ENCODE measurements at places on chromosomes 3 and 15.

DNA sequence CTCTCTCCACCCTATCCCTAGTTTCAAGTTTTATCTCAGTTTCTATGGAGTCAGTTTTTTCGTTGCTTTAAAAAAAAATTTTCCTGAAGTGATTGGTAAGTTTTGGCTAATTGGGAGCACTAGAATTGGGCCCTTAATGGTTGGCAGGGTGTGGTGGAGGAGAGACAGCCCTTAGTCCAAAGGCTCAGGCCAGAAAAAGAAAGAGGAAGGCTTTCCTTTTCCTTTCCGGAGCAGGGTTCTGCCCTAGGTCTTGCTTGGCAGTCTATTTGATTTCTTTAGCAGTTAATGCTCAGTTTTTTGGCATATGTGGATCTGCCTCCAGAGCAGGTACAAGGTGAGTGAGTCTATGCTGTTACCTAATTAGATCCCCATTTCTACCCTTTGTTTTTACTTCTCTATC lies 22.7 kb downstream of the CTNNB1 start:
- no peak for DNase-seq

DNA sequence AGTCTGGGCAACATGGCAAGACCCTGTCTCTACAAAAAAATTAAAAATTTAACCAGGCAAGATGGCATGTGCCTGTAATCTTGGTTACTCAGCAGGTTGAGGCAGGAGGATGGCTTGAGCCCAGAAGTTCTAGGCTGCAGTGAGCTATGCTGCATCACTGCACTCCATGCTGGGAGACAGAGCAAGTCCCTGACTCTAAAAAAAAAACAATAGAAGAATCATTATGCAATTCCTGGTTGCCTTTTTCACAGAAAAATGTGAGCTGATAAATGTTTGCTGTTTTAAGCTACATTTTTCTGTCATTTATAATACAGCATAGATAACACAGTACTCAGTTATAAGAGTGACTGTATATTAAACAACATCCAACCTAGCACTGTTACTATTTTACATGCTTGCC lies 148.8 kb downstream of the SCAPER start:
- no peak for DNase-seq

DNA sequence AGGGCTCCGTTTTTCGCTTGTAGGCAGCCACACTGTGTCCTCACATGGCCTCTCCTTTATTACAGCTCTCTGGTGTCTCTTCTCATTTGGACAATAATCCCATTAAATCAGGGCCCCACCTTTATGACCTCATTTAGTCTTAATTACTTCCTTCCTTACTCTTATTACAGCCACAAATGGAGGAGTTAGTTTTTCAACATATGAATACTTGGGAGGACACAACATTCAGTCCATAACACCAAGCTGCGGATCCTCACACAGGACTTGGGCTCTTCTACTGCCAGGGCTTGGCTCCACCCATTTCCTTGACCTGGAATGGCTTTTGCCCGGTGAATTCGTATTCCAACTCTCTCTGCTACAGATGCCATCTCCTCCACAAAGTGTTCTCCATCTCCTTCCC lies 74.3 kb upstream of the SLC7A14 start:
- DNase-seq: no peak

- DNase-seq: no peak
Observed at GRCh38 chr15:82650046-82650670, 3.0 kb upstream of the CPEB1 start.

- no peak for DNase-seq
Observed at GRCh38 chr15:90819850-90820249, 48.5 kb upstream of the FURIN start.

DNA sequence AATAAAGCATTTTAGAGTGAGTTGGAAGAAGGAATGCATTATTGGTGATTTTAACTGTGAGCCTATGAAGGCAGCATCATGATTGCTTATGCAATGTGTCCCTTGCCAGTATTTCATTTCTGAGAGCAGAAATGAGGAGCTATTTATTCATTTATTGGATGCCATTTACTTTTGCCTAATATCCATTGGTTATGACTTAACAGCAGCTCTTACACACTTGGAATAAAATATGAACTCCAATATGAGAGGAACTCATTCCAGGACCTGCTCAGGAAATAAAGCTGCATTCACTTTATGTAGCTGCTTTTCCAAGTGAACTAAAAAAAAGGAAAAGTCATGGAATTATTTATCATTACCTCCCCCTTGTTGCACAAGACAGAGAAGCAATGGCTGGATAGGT lies 280.1 kb downstream of the LRTM1 start:
- no peak for DNase-seq

All from tongue (tissue), 3 donors.